ENCODE measurements at places on chromosomes 1 and 21.

- no peak for DNase-seq
Observed at GRCh38 chr1:235784950-235785349, 81.8 kb downstream of the LYST start.

DNA sequence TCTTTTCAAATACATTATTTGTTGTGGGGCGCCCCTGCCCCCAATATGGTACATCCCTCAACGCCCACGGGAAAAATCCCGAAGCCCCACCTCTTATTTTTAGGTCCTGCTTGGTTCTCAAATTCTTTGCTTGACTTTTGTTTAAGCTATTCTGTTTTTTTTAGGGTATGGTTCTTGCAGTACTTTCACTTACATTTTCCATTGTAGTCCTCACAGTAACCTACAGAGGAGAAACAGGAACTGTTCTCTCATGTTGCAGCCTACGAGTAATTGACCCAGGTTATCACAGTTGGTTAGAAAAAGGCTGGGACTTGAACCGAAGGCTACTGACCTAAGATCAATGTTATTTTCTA is 697 bp upstream of the C21orf91 start:
- DNase-seq: no peak

DNA sequence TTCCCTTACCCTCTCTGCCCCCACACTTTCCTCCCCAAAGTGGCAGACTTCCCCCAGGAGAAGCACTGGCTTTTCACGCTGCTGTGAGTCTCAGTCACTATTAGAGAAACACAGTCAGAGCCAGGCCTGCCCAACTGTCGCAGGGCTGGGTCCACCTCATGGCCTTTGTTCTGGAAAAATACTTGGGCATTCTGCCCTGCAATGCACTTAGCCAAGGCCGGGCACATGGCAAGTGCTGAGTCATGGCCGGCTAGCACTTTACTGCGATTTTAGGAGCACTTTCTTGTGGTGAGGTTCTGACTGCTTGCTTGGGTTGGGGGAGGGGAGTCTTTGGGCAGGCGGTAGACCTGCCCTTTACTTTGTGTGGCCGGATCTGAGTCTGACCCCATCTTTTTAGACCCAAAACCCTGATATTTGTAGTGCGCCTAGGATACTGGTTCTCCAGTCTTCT is 7.7 kb downstream of the EPHX1 start:
- no peak for DNase-seq

DNA sequence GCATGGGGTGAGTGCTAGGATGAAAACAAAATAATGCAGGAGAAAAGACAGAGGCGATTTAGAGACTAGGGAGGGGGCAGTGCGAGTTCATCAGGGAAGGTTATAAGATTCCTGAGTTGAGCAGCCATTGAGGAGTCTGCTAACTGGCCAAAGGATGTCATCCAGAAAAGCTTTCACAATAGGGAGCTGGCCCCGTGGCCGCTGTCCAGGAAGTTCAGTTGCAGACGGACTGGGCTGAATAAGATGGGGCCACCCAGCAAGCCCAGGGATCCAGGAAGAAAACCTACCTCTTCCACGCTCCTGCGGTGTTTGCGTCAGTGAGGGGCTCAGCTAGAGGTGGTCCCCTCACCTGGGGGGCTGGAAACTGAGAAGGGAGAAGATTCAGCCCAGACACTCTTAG is 4.0 kb upstream of the PKP1 start:
- no peak for DNase-seq

DNA sequence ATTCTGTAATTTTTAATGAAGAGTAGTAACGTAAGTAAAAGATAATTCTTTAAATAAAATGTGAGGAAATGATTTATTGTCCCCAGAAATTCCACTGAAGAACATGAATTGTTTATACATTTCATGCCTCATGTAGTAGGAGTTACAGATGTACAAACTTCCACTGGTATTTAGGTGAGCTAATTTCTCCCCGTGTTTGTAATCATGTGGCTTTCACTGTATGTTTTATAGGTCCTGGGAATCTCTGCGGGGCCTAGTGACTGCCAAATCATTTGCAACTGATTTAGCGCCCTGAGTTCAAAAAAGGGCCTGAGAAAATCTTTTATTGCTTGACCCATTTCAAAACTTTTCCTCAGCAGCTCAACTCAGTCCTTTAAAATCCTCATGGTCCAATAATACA is 30.5 kb upstream of the FASLG start:
- no peak for DNase-seq

DNA sequence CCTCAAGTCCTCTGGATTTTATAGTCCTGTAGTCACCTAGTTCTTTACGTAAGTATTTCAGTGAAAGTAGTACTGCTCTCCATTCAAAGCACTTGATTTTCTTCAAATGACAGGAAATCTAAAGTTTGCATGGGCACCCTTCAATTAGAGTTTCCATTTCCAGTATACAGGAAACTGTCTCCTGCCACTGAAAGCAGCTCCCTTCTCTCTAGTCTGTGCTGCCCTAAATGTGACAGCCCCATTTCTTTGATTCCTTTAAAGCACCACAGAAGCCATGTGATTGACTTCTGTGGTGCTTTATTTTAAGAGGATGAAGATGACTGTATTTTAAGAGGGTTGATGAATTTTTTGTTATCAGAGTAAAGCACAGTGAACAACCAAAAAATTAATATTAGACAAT is 226.1 kb downstream of the DNAH14 start:
- no peak for DNase-seq

DNA sequence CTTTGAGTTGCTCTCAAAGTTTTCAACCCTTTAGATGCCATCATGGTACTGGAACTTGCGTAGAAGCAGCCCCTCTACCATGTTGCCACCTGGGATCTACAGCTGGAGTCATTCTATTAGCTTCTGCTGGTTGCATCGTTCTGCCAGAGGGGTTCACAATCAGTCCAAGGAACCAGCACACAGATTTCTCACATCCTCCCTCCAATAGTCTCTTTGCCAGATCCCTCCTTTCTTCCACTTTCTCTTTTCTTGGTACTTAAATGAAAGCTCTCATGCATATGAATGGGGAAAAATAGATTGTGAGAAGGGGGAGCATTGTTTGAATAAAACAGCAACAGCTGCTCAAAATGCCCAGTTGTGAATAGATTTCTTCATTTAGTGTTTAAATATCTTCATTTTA is 4.2 kb upstream of the C8A start:
- peak; percentile 40 for DNase-seq
